ENCODE measurements at places on chromosomes 16 and 17. TPM values are rescaled to one million over a fixed set of nuclear protein-coding genes. Genes with fewer than 3 reads are reported as not detected.

TBC1D3I gene
- 0.39 TPM for polyA plus RNA-seq

NACA2 gene
- polyA plus RNA-seq = not detected

SDR42E1 gene
- 1.2 TPM for polyA plus RNA-seq

FOXJ1 gene
- polyA plus RNA-seq = 32.5 TPM

BOLA2B gene
- polyA plus RNA-seq = 320 TPM

ATAD5 gene
- polyA plus RNA-seq = 0.44 TPM

JPH3 gene
- 0.04 TPM for polyA plus RNA-seq

MYO19 gene
- polyA plus RNA-seq = 29.8 TPM

All from lung (tissue), 17 donors.